ENCODE measurements at places on chromosomes 5 and 9. TPM values are rescaled to one million over a fixed set of nuclear protein-coding genes. Genes with fewer than 3 reads are reported as not detected.
A peak's percentile ranks its signal among the peaks of the same experiment; 100 is the strongest.

DNA sequence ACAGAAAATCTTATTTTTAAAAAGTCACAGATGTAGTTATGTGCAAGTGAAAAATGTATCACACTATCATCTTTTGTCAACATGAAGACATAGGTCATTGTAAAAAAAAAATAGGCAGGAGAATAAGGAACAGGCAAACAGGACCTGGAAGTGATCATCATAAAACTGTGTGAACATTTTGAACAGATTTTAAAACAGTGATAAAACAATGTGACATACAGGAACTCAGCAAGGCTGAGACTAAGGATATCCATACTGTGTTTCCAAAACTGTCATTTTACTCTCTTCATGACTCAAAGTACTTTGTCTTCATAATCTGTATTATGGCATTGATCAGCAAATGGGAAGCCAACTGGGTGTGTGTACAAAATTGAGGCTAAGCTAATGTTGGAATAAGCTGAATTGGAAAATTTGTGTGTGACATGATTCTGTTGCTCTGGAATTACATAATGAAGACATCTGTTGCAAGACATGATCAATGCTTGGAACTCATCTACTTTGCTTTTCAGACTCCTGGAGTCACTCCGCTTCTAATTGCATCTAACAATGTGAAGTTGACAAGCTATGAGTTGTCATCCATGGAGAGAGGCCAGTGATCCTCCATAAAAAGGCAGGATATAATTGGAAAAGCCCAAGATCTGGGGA, 978.7 kb upstream of the NUDT12 start:
- H3K36me3 ChIP-seq: no peaks in the 10 kb centered on the region
- no peaks in the 10 kb centered on the region for H3K27me3 ChIP-seq
- no peak for DNase-seq
- no peak overlapping the region for H3K4me3 ChIP-seq
- no peaks in the 10 kb centered on the region for H3K4me1 ChIP-seq
- H3K27ac ChIP-seq: no peak overlapping the region

- no peaks in the 10 kb centered on the region for H3K27me3 ChIP-seq
- DNase-seq: no peak
- H3K27ac ChIP-seq: no peak overlapping the region
- H3K4me3 ChIP-seq: no peak overlapping the region
- H3K36me3 ChIP-seq: no peaks in the 10 kb centered on the region
Measured at GRCh38 chr9:12784461-12785259, 9.8 kb downstream of the LURAP1L start.

DNA sequence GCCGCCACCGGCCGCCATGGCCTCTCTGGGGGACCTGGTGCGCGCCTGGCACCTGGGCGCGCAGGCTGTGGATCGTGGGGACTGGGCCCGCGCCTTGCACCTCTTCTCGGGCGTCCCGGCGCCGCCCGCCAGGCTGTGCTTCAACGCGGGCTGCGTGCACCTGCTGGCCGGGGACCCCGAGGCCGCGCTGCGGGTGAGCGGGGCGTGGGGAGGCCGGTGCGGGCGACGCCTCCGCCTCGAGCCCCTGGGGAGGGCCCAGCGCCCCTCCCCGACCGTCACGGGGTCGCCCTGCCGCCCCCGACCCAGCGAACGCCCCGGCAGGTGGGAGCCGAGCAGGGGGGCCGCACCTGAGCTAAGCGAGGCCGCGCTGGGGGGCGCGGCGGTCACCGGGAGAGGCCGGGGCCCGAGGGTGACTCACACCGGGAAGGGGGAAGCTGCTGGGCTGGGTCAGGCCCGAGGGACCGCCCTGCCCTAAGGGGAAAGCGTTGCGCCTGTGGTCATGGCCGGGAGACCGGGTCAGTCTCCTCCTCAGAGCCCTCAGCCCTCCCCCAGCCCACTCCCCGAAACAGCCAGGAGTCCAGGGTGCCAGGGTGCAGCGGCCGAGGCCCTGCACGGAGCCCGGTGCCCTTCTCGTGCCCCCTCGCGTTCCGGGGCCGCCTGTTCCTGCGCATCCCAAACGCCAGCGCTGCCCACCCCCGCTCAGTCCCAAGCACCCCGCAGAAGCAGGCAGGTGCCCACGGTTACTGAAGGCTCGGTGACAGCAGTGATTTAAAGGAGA, 510 bp downstream of the NOXA1 start:
- peak overlapping the region; percentile 71 for H3K4me3 ChIP-seq
- H3K27ac ChIP-seq: peak overlapping the region; percentile 78
- H3K27me3 ChIP-seq: no peaks in the 10 kb centered on the region
- no peak for DNase-seq
- H3K4me1 ChIP-seq: peaks cover 20% of the 10 kb centered on the region

- no peaks in the 10 kb centered on the region for H3K4me1 ChIP-seq
- H3K27me3 ChIP-seq: no peaks in the 10 kb centered on the region
- H3K27ac ChIP-seq: no peak overlapping the region
- DNase-seq: no peak
- no peak overlapping the region for H3K4me3 ChIP-seq
- H3K36me3 ChIP-seq: no peaks in the 10 kb centered on the region
Measured at GRCh38 chr9:27356446-27356845, 59.5 kb upstream of the EQTN start.

The WASHC1 gene
- 36.0 TPM for total RNA-seq

The FYB1 gene
- 642 TPM for total RNA-seq
